Activated CD8-positive, alpha-beta memory T cell treated with anti-CD3 and anti-CD28 coated beads, Interleukin-2, amount 50 U/mL, for 48 hours (primary cell): ENCODE measurements at places on chromosomes 7 and 10.

- no peak for DNase-seq
Observed at GRCh38 chr10:66799474-66799873, 126.4 kb upstream of the LRRTM3 start.

- no peak for DNase-seq
Observed at GRCh38 chr7:43588477-43589132, 5.7 kb downstream of the STK17A start.

DNA sequence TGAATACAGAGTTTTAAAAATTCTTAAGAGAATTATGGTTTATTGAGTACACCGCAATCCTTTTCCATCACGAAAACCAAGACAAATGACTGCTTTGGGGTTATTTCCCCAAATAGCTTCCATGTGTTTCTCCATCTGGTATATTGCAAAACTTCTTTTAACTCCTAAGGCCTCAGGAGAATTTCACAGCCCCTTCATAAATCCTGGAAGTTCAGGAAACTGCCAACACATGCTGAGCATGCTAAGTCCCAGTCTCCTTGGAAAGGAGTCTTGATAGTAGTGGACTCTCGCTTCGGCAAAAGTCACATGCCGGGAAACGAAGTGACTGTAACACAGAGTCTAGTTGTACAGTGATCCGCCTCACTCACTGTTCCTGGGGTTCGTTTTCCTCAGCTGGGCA lies 88.1 kb upstream of the RSU1 start:
- no peak for DNase-seq

DNA sequence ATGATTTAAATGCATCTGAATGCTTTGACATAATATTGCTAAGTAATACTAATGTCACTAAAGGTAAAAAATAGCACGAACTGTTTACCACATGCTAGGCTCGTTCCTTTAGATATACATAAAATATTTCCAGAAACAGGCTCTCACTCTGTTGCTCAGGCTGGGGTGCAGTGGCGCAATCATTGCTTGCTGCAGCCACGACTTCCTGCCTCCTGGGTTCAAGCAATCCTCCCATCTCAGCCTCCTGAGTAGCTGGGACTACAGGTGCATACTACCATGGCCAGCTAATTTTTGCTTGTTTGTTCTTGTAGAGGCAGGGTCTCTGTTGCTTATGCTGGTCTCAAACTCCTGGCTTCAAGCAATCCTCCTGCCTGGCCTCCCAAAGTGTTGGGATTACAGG lies 183.3 kb downstream of the SGMS1 start:
- DNase-seq: no peak

GRCh38 chr7:78159545-78159944 lies 361.0 kb downstream of the PHTF2 start:
- DNase-seq: no peak

GRCh38 chr7:69702357-69702756 lies 104.1 kb downstream of the AUTS2 start:
- no peak for DNase-seq

- no peak for DNase-seq
Observed at GRCh38 chr7:24395512-24395911, 111.5 kb downstream of the NPY start.

- no peak for DNase-seq
Observed at GRCh38 chr7:26700386-26700785, 164.0 kb downstream of the SKAP2 start.

- DNase-seq: no peak
Observed at GRCh38 chr10:3896161-3896560, 111.2 kb upstream of the KLF6 start.
